ENCODE measurements at places on chromosomes 3 and 15.

- DNase-seq = peak; percentile 42
These were observed 9.5 kb downstream of the RPS17 start for GRCh38 chr15:82530606-82531379.

- DNase-seq = no peak
These were observed 78.0 kb downstream of the CPN2 start for GRCh38 chr3:194272861-194273742.

- DNase-seq = no peak
These were observed 597 bp downstream of the AGTR1 start for GRCh38 chr3:148698190-148698810.

- DNase-seq = no peak
These were observed 5.6 kb downstream of the TIGIT start for GRCh38 chr3:114299421-114299820.

All from foreskin keratinocyte (primary cell).